ENCODE measurements at places on chromosomes 7 and 10. TPM values are rescaled to one million over a fixed set of nuclear protein-coding genes. Genes with fewer than 3 reads are reported as not detected.
A peak's percentile ranks its signal among the peaks of the same experiment; 100 is the strongest.

Gene PURB
- total RNA-seq, result 22.7 TPM

Gene HDAC9
- total RNA-seq, result 27.5 TPM

Gene FAM13C
- total RNA-seq, result 17.8 TPM

Gene TRIL
- total RNA-seq, result 0.48 TPM

DNA sequence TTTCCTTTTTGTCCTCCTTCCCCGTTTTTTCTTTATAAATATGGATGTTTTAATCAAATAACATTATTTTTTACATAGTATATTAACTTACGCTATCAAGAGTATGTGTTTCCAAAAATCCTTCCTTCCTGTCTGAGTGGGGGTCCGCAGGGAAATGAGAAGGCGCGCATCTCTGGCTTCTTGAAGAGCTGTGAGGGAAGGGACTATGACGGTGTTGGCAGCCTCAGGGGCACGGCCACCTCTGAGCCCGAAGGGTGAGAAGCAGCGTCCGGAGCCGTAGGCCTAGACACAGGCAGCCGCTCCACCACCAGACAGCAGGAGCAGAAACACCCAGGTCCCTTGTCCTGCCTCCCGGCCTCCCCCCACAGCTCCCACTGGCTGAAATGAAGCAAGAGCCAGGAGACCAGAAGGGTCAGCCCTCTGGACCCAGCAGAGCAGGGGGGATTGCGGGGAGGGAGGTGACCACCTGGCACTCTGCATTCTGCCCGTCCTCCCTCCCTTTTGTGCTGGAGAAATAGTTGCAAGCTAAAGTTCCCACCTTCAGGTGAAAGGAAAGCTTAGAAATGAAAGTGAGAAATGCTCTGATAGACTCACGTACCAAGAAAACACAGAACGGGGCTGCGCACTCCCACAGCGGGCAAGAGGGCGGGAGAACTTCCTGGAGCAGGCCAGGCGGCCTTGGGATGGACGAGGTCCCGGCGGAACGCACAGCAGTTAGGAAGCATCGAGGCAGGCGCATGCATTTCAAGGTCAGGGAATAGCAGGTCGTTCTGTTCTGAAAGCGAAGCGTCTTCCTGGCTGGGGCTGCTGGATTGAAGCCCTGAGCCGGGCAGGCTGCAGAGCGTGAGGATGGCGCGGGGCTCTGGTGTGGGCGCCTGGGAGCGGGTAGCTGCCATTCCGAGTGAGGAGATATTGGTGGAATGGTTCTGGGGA is 105.5 kb downstream of the GALNT11 start:
- DNase-seq, result no peak

- no peak for DNase-seq
Observed at GRCh38 chr10:34656661-34657060, 158.4 kb downstream of the PARD3 start.

- no peak for DNase-seq
Observed at GRCh38 chr10:28935061-28935460, 257.7 kb downstream of the BAMBI start.

DNA sequence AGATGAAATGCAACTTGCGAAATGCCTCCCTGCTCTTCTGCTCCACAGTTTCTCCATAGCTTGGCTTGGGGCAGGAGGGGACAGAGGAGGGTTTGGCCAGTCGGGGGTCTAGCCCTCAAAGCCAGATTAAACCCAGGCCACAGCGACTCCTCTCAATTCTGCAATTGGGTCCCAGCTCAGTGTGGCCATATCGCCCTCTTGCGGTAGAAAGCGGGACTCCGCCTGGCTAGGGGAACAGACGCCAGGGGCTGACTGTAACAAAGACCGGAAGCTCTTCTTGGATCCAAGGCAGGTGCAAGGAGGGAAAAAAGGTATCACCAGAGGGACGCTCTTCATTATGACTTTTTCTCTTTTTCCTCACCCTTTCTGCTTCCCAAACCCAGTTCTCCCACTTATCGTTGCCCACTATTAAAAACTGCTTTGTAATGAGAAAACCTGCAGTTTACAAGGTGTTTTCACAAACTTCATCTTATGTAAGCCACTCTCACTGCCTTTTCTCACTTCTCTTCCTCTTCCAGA is 36.6 kb upstream of the TNPO3 start:
- DNase-seq, result peak; percentile 54

GRCh38 chr10:86765548-86765947 is 9.1 kb downstream of the BMPR1A start:
- no peak for DNase-seq

GRCh38 chr7:33423646-33424020 is 294.3 kb downstream of the BBS9 start:
- DNase-seq, result no peak
